ENCODE measurements at places on chromosomes 7 and 10.

DNA sequence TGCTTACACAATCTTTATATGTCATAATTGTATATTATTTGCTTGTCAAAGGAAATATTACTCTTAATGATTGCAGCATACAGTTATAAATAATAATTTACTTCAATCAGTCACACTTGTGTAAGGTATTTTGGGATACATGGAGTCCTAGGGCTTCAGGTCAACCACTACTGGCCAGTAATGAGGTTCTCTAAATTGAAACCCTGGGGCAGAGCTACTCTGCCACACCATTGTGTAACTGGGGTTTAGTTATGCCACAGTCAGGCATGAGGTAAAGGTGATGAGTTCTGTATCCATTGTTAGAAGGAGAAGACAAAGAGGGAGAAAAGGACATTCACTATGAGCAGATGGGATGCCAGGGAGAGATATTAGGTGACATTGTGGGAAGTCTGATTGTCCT, 117.4 kb downstream of the RNLS start:
- DNase-seq: no peak

DNA sequence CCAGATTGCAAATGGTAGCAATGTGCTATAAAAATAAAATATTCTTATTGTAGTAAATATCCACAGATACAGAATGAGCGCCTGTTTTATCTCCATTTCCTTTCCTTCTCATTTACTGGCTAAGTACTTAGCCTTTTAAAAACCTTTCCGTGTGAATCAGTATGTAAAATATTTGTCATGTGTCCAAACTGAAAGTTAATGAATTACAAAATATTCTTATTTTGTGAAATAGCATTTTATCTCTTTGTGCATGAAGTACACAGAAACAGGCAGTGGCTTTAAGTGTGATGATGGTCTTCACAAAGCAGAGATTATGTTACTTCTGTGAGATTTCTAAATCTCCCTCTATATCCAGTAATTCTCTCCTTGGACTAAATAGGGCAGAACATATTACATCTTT, 56.7 kb upstream of the KIAA1217 start:
- DNase-seq: no peak

DNA sequence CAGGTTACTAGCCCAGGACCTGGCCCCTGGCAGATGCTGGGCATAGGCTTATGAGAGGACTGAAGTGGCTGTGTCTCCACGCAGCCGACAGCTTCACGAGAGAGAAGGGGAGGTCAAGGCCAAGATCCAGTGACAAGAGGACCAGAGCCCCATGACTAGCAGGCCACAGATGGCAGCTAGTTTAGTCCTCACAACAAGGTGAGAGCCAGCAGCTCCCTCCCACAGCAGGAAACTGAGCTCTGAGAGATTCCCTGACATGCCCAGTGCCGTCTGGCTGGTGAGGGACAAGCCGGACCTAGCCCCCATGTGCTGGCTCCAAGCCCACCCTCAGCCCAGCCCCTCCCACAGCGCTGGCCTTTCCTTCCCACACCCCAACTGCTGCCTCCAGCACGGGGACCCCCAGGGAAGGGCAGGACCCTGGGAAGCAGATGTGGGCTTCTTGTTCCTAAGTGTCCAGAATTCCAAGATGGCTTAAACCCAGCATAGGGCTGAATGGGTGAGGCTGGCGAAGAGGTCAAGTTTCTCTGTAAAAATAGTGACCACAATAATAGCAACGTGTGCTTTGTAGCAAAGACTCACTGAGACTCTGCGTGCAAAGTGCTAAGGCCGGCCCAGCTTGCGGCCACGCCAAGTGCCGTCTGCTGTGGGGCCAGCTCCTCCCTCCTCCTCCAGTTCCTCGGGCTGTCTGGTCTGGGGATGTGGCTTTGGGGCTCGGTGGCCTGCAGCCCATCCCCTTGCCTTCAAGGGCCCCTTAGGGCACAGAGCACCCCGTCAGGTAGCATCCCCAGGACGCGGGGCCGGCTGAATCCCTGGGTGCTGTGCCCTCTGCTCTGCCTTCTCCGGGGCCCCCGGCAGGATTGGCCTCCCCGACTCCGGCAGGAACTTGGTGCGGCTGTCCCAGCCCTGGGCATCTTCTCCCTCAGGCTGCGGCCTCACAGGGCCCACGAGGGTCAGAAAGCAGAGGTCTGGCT, 7.8 kb upstream of the FAM20C start:
- peak; percentile 92 for DNase-seq

GRCh38 chr10:66187053-66187733, 738.6 kb upstream of the LRRTM3 start:
- DNase-seq: no peak

DNA sequence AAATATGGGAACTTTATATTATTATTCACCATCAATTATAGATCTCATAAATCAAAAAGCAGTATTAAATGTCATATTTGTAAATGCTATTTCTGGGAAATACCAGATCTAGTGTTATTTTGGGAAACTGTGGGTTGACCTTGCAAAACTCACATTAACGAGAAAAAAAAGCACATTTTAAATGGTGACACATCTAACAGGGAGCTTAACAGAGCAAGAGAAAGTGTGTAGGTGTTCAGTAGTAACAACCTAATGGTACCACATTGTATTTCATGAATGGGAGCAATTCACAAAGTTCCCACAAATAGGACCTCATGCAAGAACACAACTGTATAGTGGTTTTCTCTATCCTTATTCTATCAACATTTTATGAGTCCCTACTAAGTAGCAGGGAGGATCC, 26.2 kb upstream of the HDAC9 start:
- no peak for DNase-seq

- DNase-seq: no peak
These were observed 108.9 kb upstream of the MEOX2 start for GRCh38 chr7:15795393-15795792.

- DNase-seq: peak; percentile 19
These were observed 45.9 kb downstream of the COL1A2 start for GRCh38 chr7:94440451-94441039.

DNA sequence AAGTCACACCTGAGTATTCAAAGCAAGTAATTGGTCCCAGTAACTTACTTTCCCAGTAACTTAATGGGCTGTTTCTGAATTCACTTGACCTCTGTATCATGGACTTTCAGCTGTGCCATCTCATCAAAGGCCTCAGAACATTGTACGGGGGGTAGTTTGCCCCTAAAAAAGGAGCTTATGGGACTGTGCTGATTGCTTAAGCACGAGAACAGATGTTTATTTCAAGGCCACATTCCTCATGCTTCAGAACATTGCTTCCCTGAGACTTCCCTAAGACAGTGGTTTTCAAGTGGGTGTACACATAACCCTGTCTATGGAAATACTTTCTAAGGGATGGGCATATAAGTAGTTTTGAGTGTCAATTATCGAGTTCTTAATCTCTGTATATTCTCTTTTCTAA, 26.8 kb downstream of the CALCR start:
- no peak for DNase-seq

DNA sequence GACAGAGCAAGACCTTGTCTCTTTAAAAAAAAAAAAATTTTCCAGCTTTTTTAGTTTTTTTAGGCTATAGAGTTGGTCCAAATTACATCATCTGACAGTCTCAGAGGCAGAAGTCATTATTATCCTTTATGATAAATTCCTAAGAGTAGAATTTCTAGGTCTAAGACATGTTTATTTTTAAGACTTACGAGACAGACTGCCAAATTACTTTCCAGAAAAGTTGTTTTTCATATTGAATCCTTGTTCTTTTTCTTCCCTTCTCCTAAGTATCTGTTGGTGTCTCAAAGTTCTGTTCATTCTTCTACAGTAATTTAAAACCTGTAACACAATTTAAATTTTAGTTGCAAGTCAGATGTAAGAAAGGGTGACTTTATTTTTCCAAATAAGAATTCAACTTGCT, 421.4 kb downstream of the GALNT17 start:
- DNase-seq: no peak

DNA sequence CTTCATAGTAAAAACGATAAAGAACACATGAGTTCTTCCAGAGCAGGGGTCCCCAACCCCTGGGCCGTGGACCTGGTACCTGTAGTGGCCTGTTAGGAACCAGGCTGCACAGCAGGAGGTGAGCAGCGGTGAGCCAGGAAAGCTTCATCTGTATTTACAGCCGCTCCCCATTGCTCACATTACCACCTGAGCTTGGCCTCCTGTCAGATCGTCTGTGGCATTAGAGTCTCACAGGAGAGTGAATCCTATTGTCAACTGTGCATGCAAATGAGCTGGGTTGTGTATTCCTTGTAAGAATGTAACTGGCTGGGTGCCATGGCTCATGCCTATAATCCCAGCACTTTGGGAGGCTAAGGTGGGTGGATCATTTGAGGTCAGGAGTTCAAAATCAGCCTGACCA, 229.5 kb downstream of the CNTNAP2 start:
- DNase-seq: no peak

DNA sequence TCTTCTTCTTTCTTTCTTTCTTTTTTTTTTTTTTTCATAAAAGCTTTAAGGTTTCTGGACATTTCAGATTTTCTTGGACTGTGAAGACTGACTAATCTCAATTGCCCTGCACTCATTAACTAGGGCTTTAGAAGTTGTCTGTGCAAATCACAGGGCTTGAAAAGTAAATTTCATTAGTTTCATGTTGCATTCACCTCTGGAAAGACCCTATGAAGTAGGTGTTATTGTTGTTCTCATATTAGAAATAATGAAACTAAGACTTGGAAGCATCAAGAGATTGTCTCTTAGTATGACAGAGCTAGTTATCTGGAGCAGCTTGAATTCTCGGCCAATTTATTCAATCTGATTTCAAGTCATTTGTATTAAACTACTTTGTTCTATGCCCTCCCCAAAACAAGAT, 28.2 kb upstream of the SEMA3D start:
- no peak for DNase-seq

GRCh38 chr7:91327346-91327745, 63.1 kb downstream of the FZD1 start:
- no peak for DNase-seq

DNA sequence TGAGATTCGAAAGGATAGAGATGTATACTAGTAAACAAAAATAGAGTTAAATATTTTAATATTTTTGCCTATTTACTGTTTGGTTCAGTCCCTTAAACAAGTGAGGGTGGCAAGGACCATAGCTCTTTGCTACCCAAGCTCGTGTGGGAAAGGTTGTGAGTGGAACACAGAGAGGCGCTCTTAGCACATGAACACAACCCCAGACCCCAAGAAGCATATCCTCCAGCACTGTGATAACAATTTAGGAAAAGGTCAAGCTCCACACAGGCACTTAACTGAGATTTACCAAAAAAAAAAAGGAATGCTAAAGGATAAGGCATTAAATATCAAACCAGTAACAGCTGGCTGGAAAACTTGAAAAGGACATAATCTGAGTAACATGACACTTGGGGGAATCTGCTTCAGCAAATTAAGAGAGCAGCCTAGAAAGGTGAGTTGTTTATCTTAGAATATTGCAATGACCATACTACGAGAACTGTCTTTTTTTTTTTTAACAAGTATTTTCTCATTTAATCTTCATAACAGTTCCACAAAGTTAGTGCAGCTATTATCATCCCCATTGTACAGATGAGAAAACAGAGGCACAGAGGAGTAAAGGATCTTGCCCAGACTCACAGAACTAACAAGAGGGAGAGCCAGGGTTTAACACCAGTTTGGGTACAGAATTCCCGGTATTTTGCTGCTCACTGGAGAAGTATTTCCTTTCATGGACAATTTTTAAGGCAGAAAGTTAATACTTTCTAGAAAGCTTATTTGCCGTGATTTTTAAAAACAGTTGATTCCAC, 303.5 kb upstream of the AOAH start:
- no peak for DNase-seq

DNA sequence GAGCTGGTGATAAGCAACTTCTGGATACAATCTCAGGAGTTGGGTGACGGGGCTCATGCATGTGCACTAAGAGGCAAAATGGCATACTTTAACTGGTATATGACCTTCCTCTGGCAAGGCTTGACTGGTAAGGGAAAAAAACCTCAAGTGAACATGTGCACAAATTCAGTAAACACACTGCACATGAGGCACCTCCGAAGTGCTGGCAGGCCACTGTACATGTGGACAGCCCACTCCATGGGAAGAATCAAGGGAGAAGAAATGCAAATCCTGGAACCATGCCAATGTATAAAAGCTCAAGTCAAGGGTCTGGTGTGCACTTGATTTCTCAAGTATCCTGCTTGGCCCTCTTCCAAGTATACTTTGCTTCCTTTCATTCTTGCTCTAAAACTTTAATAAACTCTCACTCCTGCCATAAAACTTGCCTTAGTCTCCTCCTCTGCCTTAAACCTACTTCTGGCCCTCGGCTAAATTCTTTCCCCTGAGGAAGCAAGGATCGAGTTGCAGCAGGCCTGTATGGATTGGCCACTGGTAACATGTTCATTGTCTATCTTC, 167.2 kb downstream of the RAMP3 start:
- peak; percentile 40 for DNase-seq

- DNase-seq: no peak
These were observed 201.6 kb downstream of the SH2D4B start for GRCh38 chr10:80739328-80739727.

GRCh38 chr7:68173513-68173912, 1176.9 kb downstream of the TYW1 start:
- no peak for DNase-seq

GRCh38 chr10:62746951-62747729, 57.4 kb upstream of the ADO start:
- no peak for DNase-seq

DNA sequence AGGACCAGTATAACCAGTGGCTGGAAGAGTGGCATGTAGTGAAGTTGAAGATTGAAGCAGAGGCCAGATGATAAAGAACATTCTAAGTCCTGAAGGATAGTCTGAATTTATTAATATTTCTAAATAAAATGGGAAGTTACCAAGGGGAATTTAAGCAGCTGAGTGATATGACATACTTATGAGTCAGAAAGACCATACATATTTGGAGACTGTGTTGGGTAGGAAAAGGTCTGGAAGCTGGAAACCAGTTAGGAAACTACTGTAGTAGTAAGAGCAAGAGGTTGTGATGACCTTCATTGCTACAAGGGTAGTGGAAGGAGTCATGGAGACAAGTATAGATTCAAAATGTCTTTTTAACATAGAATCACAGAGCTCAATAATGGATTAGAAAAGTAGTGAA, 752.3 kb downstream of the SUGCT start:
- peak; percentile 35 for DNase-seq

GRCh38 chr10:114938856-114939193, 830 bp downstream of the TRUB1 start:
- DNase-seq: no peak

DNA sequence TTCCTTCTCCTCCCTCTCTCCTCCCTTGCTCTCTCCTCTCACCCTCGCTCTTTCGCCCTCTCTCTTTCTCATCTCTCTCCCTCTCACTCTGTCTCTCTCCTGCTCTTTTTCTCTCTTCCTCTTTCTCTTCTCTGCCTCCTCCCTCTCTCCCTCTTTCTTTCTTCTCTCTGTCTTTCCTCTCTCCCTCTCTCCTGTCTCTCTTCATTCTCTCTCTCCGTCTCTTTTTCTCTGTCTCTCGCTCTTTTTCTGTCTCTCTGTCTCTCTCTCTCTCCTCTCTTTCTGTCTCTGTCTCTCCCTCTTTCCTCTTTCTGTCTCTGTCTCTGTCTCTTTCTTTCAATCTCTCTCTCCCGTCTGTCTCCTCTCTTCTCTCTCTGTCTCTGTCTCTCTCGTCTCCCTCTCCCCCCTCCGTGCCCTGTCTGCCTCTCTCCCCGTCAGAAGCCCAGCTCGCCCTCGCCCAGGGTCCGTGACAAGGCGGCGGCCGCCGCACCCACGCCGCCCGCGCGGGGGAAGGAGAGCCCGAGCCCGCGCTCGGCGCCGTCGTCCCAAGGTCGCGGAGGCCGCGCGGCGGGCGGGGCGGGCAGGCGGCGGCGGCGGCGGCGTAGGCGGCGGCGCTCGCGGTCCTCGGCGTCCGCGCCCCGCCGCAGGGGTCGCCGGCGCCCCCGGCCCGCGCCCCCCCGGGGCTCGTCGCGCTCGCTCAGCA, 21.3 kb upstream of the HSPB1 start:
- no peak for DNase-seq
